DND-41 (cell line): ENCODE measurements at places on chromosomes 16 and 17.
A peak's percentile ranks its signal among the peaks of the same experiment; 100 is the strongest.

DNA sequence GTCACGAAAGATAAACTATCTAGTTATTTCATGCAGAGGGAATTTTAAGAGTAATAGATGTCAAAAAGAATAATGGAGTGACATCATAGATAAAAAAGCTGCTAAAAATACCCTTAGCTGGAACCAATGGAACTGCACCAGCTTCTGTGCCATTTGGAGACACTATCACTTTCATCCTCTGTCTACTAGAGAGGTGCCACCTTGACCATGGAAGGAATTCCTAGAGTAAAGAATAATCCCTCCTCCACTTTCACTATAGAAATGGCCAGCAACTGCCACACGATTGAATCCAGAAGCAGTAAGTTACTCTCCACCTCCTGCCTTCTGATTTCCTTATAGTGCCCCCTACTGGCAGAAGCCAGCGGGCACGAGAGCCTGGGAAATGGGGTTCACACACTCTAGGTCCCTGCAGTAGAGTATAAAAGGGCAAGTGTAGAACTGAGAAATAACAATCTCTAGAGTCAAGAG is 2.8 kb upstream of the ALDH3A2 start:
- peak; percentile 20 for DNase-seq

- DNase-seq, result no peak
Observed at GRCh38 chr17:77212833-77213777, 72.3 kb downstream of the SEC14L1 start.

GRCh38 chr16:30722916-30723315 is 23.9 kb downstream of the SRCAP start:
- DNase-seq, result no peak

DNA sequence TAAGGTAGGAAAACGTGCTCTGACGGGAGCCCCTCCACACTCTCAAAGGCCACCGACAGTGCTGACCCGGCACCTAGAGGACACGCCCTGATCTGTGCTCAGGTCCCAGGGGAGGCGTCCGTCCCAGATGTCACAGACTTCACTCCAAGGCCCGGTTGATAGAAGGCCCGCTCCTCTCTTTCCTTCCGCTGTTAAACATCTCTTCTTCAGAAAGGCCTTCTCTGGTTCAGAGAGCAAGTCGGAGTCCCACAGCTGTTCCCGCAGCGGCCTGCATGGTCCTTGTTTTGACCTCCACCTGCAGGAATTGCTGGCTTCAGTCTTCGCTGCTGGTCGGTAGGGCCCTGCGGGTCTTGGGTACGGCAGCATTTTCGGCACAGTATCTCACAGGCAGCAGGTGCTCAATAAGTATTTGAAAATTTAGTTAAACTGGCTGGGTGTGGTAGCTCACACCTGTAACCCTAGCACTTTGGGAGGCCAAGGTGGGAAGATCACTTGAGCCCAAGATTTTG is 88.5 kb downstream of the MRC2 start:
- DNase-seq, result no peak

DNA sequence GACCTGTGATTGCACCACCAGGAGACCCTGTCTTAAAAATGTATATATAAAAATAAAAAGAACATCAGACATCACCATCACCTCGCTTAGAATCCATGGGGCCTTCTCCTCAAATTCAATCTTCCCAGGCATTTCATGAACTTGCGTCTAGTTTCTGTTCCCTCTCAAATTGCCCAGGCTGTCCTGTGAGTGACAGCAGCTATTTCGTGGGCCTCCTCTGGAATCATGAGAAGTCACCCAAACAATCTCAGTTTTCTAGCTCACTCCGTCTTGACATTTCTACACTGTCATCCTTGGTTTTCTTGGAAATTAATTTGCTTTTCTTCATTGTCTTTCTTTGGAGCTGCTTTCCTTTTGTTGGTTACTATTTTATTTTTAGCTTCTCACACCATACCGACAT is 7.3 kb downstream of the SLC52A1 start:
- DNase-seq, result no peak

DNA sequence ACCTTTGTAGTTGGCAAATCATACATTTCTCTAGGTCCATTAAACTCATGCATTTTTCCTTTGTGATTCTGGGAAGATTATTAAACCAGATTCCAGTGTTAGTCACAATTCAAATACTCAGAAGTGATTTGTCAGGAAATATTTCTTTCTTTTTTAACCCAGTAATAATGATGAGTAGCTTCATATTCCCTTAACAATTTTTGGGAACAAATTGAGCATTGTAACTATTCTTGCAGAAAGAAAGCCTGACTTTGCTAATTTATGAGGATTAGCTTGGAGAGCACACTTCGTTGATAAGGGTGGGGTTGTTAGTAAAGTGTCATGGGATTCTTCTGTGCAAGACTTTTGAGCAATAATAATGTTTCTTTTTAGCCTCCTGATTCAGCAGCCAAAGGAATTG is 18.7 kb upstream of the KRT24 start:
- no peak for DNase-seq

DNA sequence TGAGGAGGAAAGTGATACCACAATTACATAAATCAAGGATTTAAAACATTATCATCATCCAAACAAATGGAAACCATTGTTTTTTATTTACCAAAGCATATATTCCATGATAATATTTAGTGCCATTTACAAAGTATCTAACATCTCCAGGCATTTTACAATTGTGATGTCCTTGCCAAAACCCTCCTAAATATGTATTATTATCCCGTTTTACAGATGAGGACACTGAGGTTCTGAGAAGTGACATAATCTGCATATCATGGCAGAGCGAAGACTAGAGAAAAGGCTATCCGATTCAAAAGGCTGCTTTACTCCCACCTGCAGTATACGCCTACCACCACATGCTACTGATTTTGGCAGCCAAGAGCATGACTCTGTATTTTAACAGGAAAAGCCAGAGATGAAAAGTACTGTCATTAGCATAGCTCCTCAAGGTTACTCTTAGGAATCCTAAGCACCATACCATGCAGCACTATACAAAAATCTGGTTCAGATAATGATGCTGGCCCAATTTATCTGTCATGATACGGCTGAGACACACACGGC is 301.4 kb downstream of the CA10 start:
- no peak for DNase-seq

GRCh38 chr17:12736526-12736925 is 52.8 kb upstream of the ARHGAP44 start:
- DNase-seq, result no peak

DNA sequence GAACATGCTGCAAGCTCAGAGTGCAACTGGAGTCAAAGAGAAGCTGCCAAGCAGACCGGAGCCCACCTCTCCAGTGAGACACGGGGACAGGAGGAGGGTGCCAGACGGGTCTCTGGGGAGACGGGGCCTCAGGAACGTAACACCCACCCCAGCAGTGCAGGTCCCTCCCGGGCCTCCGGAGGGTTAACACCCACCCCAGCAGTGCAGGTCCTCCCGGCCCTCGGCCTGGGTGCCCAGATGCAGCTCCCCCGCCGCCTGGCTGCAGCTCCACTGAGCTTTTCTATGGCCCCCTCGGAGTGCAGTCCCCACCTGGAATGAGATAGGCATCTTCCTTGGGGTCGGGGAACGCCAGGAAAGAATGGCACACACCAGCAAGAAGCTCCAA is 89.9 kb downstream of the ZNF778 start:
- DNase-seq, result no peak

GRCh38 chr17:61579961-61580360 is 11.1 kb downstream of the NACA2 start:
- no peak for DNase-seq

- peak; percentile 47 for DNase-seq
Observed at GRCh38 chr17:63930951-63931575, 1.1 kb downstream of the CD79B start.

DNA sequence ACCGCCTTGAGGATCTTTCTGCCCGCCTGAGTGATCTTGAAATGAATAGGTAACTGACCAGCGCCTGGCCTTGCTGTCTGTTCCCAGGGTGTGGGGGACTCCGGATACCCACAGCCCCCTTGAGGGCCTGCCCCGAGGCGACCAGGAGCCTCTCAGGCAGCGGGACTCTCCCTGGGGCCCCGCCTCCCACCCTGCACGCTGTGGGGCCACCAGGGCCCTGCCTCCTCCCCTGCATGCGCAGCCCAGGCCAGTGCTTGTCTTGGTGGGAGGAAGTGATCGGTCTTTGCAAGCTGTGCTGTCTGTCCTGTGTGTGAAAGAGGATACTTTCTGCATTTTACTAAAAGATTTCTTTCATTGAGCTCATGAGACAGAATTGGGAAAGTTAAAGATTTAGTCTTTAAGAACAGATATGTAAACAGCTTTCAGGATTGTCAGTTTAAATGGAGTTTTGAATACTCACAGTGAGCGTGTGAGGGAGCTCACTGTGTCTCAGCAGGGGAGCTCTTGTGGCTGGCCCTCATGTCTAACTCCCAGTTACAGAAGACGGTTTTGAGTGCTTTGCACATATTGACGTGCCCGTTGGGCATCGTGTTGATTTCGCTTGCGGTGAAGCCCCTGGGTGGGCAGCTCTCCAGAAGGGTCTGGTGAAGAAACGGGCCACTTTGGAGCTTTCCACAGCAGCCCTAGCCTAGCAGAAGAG is 36.1 kb upstream of the CAPN15 start:
- DNase-seq, result no peak

DNA sequence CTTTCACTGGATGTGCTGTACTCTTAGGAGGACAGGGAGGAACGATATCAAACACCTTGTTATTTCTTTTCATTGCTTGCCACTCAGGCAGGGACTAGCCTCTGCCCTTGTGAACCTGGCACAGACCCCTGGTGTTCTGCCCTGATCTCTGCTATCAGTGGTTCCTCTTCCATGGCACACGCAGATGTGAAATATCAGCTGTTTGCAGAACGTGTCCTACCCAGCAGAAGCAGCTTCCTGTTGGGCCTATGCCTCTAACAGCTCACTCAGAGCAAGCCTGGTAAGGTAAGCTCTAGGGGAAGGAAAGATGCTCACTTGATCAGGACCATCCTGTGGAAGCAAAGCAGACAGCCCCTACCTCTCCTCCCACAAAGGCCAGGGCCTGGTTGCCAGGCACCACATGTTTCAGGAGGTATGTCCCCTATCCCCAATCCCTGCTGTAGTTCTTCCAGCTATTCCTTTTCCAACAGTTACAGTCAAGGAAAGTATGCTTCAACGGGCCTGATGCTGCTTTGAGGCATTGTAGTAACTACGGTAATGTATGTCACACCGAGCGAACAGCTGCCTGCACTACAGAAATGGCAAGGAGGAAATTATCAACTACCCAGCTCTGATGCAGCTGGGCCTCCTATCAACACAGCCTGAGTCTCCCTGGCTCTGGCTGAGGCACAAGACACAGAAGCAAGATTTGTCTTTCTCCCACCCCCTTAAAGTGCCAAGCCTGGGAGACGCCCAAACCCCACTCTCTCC is 41.3 kb upstream of the GFOD2 start:
- DNase-seq, result no peak

DNA sequence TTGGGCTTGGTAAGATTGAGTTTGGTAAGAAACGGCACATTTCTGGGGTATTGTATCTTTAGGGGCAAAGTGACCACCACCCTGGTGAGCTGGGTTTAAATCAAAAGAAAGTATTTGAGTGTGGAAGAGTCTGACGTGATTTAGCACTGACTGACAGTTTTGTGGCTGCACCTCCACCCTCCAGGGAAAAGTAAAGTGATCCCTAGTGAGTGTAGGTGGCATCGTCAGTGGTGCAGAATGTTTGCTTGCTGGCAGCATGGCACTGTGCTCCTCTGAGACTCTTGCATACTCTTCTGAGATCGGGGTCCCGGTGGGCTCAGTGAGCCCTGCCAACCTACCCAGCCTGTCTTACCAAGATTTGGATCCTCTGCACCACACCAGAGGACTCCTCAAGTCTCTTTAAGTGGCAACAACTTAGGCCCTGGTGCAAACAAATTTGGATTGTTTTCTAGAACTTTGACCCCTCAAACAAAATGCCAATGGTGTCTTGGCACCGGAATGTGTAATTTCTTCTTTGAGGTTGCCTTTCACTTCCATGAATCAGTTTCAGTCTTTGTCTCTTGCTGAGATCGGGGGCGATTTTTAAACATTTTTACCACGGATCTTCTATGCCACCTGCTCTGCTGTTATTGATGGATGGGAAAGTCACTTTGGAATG is 2.8 kb downstream of the PRKCB start:
- DNase-seq, result no peak

GRCh38 chr17:20121359-20122253 is 112.4 kb downstream of the SPECC1 start:
- DNase-seq, result peak; percentile 59

- DNase-seq, result no peak
Observed at GRCh38 chr16:23187341-23187740, 4.8 kb downstream of the SCNN1G start.

DNA sequence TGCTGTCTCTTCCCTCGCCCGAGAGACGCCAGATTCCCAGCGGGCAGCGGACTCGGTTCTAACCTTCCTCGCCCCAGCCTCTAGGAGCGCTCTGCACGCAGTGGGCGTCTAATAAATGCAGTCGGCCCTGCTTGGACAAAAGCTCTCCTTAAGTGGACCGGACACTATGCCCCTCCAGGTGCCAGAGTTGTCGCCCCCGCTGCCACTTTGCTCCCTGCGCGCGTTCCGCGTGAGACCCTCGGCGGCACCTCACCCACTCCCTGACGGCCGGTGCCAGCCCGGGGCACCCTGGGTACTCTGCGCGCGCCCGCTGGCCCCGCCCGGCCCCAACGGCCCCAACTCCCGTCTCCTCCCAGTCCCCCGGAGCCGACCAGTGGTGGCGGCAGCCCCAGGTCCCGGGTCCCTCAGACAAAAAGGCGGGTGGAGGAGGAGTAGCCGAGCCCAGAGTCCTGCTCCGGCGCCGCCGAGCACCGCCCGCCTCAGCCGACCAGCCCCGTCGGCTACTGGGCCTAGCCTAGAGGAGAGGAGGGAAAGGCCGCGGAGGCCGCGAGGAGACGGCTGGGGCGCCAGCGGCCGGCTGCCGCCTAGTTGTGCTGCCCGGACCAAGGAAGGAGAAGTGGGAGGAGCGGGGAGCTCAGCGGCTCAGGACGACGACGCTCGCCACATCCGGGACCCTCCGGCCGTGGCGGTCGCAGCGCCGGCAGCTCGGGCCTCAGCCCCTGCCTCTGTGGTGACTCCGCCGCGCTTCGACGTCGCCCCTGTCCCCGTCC is 123.0 kb downstream of the GOSR1 start:
- peak; percentile 75 for DNase-seq

- DNase-seq, result no peak
Observed at GRCh38 chr17:45394091-45394490, 38.6 kb downstream of the ARHGAP27 start.

- no peak for DNase-seq
Observed at GRCh38 chr16:84720177-84720579, 20.4 kb downstream of the USP10 start.

- DNase-seq, result peak; percentile 91
Observed at GRCh38 chr17:40564883-40565768, at the start of gene CCR7. TSS of gene CCR7 (minus strand) at chr17:40565472. CDS start at chr17:40565409, 63 bp downstream.

- no peak for DNase-seq
Observed at GRCh38 chr16:67302076-67302475, 22.7 kb downstream of the PLEKHG4 start.

GRCh38 chr17:77831474-77832179 is 126.9 kb upstream of the TNRC6C start:
- no peak for DNase-seq

- peak; percentile 61 for DNase-seq
Observed at GRCh38 chr17:4375039-4375748, 8.7 kb upstream of the UBE2G1 start.

- no peak for DNase-seq
Observed at GRCh38 chr17:3887804-3888203, 5.0 kb downstream of the CAMKK1 start.

- peak; percentile 49 for DNase-seq
Observed at GRCh38 chr17:82434216-82434565, 15.8 kb upstream of the OGFOD3 start.

- no peak for DNase-seq
Observed at GRCh38 chr16:66475232-66475631, 48.1 kb downstream of the BEAN1 start.
